ENCODE measurements at places on chromosomes 12 and 14. TPM values are rescaled to one million over a fixed set of nuclear protein-coding genes. Genes with fewer than 3 reads are reported as not detected.

The SLC4A8 gene
- total RNA-seq: 9.2 TPM

DNA sequence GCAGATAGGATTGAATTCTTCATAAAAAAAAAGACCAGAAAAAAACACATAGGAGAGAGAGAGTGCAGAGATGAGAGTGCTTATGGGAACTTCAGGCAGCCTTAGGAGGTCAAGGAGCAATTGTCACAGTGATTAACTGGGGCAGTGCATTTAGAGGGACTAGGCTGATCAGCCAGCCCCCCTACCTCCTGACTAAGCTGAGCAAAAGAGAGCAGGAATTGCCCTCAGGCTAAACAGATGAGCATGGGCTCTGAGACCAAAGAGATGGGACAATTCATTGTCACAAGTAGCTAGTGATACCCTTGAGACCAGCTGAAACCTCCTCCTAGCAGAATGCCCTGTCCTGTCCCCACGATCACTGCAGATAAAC, 124.0 kb downstream of the BTG1 start:
- H3K4me3 ChIP-seq: no peak overlapping the region
- DNase-seq: peak; percentile 63
- H3K27me3 ChIP-seq: no peaks in the 10 kb centered on the region
- no peaks in the 10 kb centered on the region for H3K36me3 ChIP-seq

- no peak for DNase-seq
- H3K4me1 ChIP-seq: no peaks in the 10 kb centered on the region
- no peaks in the 10 kb centered on the region for H3K27me3 ChIP-seq
- no peak overlapping the region for H3K27ac ChIP-seq
- H3K36me3 ChIP-seq: no peaks in the 10 kb centered on the region
- no peak overlapping the region for H3K4me3 ChIP-seq
Measured at GRCh38 chr14:61491876-61492434, 170.6 kb downstream of the PRKCH start.

GRCh38 chr12:50727466-50727865, 36.4 kb upstream of the ATF1 start:
- no peaks in the 10 kb centered on the region for H3K27me3 ChIP-seq
- peaks cover 16% of the 10 kb centered on the region for H3K36me3 ChIP-seq
- DNase-seq: no peak
- no peak overlapping the region for H3K27ac ChIP-seq
- H3K4me1 ChIP-seq: no peaks in the 10 kb centered on the region

- no peak overlapping the region for H3K4me3 ChIP-seq
- H3K27ac ChIP-seq: no peak overlapping the region
- peaks cover 6% of the 10 kb centered on the region for H3K4me1 ChIP-seq
- DNase-seq: no peak
- no peaks in the 10 kb centered on the region for H3K27me3 ChIP-seq
Measured at GRCh38 chr12:12069821-12070548, 754 bp upstream of the BCL2L14 start.

The DNAJC22 gene
- total RNA-seq: 0.10 TPM

The CLEC1B gene
- total RNA-seq: not detected

- no peak overlapping the region for H3K4me3 ChIP-seq
- H3K36me3 ChIP-seq: no peaks in the 10 kb centered on the region
- no peaks in the 10 kb centered on the region for H3K27me3 ChIP-seq
- no peak overlapping the region for H3K27ac ChIP-seq
- no peak for DNase-seq
- peaks cover 13% of the 10 kb centered on the region for H3K4me1 ChIP-seq
Measured at GRCh38 chr14:30242744-30243143, 315.1 kb upstream of the PRKD1 start.

- H3K27me3 ChIP-seq: no peaks in the 10 kb centered on the region
- no peak overlapping the region for H3K4me3 ChIP-seq
- no peaks in the 10 kb centered on the region for H3K36me3 ChIP-seq
- no peak for DNase-seq
- no peak overlapping the region for H3K27ac ChIP-seq
Measured at GRCh38 chr12:94208622-94208966, 60.2 kb downstream of the PLXNC1 start.

DNA sequence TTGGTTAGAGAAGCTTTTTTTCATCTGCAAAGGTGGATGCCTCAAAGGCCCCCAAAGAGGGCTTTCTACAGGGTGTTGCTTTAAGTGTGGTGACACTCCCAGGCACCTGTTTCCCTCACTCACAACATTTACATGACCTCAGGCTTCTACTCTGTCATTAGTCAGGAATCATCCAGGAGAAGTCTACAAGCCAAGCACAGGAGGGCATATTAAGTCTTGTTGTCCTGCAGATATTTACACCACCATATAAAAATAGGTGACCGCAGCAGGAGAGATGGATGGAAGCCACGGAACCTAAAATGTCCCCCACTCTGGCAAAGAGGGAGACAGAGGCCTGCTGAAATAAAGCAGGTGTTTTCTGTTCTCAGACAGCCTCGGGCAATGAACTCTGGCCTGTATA, 7.5 kb upstream of the DPF3 start:
- no peak overlapping the region for H3K4me3 ChIP-seq
- no peaks in the 10 kb centered on the region for H3K36me3 ChIP-seq
- H3K4me1 ChIP-seq: no peaks in the 10 kb centered on the region
- peaks cover 22% of the 10 kb centered on the region for H3K27me3 ChIP-seq
- no peak for DNase-seq

The SLCO1B1 gene
- total RNA-seq: 0.24 TPM

- peaks cover 11% of the 10 kb centered on the region for H3K4me1 ChIP-seq
- no peak overlapping the region for H3K4me3 ChIP-seq
- peaks cover 9% of the 10 kb centered on the region for H3K36me3 ChIP-seq
- H3K27me3 ChIP-seq: no peaks in the 10 kb centered on the region
- DNase-seq: no peak
- no peak overlapping the region for H3K27ac ChIP-seq
Measured at GRCh38 chr14:91501348-91501747, 8.8 kb downstream of the PPP4R3A start.

DNA sequence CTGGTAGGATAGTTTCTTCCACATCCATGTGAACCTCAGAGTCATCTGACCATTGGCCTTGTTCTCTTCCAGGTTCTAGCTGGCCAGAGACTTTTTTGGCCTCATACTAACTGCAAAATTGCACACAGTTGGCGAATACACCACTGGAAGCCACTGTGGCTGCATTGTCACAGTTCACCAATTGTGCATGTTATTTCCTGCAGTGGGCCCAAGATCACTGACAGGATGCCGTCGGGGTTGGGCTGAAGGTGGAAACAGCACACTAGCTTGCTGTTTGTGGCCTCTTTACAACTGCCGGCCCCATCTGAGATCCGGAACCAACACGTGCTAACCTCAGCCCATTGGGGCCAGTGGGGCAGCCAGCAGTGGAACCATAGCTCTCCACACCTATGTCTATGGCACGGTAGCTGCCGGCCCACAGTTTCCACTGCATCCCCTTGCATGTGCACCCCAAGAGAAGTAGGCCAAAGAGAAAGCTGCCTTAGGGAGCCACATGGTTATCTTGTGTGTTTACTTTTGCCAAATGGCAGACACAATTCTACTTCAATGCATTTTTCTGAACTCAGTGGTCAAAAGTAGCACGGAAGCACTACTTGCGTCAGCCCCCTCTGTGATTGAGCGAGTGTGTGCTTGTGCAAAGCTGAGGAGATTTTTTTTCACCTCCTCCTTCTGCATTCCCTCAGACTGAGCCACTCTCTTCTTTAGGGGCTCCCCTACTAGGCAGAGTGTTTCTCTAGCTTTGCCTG, 464.0 kb downstream of the RAD51B start:
- H3K27me3 ChIP-seq: no peaks in the 10 kb centered on the region
- H3K4me3 ChIP-seq: no peak overlapping the region
- H3K27ac ChIP-seq: no peak overlapping the region
- peaks cover 3% of the 10 kb centered on the region for H3K4me1 ChIP-seq
- no peaks in the 10 kb centered on the region for H3K36me3 ChIP-seq
- DNase-seq: no peak

The FGD6 gene
- 24.0 TPM for total RNA-seq

DNA sequence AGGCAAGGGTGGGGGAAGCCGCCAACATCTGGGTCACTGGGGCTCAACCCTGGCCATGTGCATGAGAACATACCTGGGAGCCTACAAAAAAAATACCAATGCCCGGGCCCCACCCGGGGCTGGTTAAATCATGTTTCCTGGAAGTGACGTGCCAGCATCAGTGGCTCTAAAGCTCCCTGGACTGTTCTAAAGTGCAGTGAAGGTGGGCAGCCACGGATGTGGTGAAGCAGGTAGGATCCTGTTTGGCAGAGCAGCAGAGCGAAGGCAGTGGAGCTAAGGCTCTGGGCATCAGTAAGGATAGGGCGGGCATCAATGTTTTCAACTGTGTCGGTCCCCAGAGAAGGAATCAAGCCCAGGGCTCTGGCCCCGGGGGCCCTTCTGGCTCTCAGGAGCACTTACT, 525 bp upstream of the GPR68 start:
- H3K36me3 ChIP-seq: no peaks in the 10 kb centered on the region
- no peak overlapping the region for H3K27ac ChIP-seq
- no peak for DNase-seq
- 0 out of 2 replicates have a peak, but pooled peaks cover 3% of the 10 kb centered on the region for H3K4me1 ChIP-seq
- H3K4me3 ChIP-seq: no peak overlapping the region
- H3K27me3 ChIP-seq: no peaks in the 10 kb centered on the region

The TMEM229B gene
- total RNA-seq: 1.6 TPM

GRCh38 chr12:93154753-93155480, 222.8 kb upstream of the NUDT4 start:
- no peak overlapping the region for H3K27ac ChIP-seq
- no peaks in the 10 kb centered on the region for H3K36me3 ChIP-seq
- DNase-seq: no peak
- no peak overlapping the region for H3K4me3 ChIP-seq
- H3K27me3 ChIP-seq: no peaks in the 10 kb centered on the region

The PAN2 gene
- 35.7 TPM for total RNA-seq

DNA sequence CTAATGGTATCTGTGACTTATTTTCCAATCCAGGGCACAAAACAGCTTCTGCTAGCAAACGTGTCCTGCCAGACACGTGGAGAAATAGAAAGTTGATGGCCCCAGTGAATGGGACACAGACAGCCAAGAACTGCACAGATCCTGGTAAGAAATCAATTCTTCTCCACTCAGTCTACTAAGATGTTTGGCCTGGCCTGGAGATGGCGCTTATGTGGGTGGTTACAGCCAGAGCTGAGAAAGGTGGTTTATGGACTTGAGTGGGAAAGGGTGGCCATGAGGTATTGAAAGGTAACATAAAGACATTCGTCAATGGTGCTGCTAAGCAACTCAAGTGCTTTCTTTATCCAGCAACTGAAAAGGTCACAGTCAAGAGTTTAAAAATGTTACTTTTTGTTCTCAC, 2.9 kb downstream of the SLC24A4 start:
- H3K36me3 ChIP-seq: no peaks in the 10 kb centered on the region
- H3K4me1 ChIP-seq: peaks cover 9% of the 10 kb centered on the region
- H3K4me3 ChIP-seq: no peak overlapping the region
- DNase-seq: no peak
- peaks cover 64% of the 10 kb centered on the region for H3K27me3 ChIP-seq

- H3K36me3 ChIP-seq: no peaks in the 10 kb centered on the region
- no peak overlapping the region for H3K4me3 ChIP-seq
- H3K4me1 ChIP-seq: peaks cover 17% of the 10 kb centered on the region
- no peak for DNase-seq
- H3K27me3 ChIP-seq: no peaks in the 10 kb centered on the region
Measured at GRCh38 chr14:99147366-99147740, 124.6 kb downstream of the BCL11B start.

DNA sequence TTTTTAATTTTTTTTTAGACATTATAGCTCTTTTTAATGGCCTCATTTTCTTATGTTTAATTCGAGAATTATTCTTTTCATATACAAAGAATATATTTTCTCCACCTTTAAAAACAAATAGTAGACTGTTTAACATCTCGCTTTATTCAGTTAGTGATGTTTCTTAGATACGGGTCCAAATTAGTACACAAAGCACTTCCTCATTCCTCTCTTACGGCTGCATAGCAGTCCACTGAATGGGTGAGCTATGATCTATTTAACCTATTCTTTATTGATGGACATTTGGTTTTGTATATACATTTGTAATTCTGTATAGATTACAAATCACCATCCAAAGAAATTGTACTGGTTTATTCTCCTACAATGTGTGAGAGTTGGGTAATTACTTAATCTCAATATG, 8.3 kb upstream of the GPR162 start:
- peaks cover 20% of the 10 kb centered on the region for H3K4me1 ChIP-seq
- no peak for DNase-seq
- H3K36me3 ChIP-seq: no peaks in the 10 kb centered on the region
- 0 out of 2 replicates have a peak, but pooled peaks cover 7% of the 10 kb centered on the region for H3K27me3 ChIP-seq

All from GM23338 (cell line).